ENCODE measurements at places on chromosomes 7 and 10.

DNA sequence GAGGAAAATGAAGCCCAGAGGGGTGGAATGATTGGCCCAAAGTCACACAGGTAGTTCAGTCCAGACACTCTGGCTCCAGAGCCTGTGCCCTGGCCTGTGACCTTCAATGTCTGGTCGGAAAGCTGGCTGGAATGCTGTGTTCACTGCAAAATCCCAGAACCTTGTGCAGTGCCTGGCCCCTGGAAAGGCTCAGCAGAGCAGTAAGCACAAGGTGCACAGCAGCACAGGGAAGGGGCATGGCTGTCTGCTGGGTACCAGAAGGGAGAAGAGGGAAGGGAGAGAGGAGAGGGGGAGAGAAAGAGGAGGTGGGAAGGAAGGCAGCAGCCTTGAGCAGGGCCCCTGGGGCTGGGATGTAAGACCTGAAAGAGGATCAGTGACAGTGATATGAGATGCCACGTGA, 28.4 kb upstream of the C10orf71 start:
- DNase-seq = no peak

- no peak for DNase-seq
Measured at GRCh38 chr10:99858849-99859248, 76.4 kb downstream of the ABCC2 start.

DNA sequence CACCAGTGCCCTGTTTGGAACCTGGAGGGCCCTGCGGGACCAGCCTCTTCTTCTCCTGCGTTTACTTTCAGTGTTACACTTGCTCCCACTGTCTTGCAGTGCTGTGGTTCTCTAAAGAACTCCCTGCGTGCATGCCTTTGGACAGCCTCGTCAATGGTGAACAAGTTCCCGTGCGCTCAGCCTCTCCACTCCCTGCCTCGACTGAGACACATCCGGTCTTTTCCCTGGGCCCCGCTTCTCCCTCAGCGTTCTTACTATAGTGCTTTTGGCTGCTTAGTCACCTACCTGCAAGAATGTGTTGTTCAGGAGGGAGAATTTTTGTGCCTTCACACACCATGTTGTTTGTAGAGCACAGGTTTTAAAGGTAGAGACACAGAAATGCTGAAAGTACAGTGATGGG, 520.7 kb upstream of the MKI67 start:
- no peak for DNase-seq

DNA sequence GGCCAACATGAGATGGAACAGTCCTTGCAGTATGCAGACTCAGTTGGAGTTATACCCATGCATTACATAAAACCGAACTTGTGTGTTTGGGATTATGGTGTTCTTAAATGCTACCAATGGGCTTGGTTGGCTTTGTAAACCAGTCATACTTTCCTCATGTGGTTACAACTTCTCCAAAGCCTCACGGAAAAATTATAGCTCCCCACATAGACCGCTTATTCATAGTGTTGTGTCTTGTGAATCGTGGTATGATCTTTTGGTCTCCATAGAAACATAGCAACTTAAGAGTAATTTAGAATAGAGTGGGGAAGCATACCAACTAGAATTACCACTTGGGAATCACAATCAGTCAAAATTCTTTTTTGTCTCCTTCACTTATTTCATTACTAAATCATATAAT, 112.3 kb upstream of the FZD1 start:
- DNase-seq = no peak

DNA sequence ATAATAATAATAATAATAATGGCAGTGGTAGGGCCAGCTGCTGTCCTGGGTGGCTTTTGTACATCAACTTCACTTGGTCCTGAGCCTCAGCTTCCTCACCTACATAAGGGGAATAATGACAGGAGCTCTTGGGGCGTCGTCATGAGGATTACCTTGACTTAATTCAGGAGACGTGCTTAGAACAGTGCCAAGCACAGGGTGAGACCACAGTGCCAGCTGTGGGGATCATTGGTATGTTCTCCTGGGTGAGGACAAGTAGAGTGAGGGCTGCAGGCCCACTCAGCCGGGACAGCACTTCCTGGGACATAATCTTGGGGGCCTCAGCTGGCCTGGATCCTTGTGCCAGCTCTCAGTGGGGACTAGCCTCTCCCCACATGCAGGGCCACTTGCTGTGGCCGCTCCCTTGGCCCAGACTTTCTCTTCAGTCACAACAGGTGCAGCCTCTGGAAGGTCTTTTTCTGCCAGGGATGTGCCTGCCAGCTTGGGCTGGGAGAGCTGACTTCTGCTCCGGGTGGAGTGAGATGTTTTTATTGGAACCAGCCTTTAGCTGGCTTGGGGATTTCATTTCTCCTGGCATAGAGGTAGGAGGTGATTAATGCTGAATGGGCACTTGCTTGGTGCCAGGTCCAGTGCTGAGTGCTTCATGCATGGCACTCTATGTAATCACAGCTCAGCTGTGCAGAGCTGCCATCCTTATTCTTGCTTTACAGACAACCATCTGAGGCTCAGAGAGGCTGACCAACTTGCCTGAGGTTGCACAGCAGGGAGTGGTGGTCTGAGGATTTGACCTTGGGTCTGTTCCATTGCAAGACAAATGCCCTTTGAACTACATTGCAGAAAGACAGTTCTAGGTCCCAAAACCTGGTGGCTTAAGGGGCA, 45.3 kb downstream of the TSPAN15 start:
- DNase-seq = no peak

DNA sequence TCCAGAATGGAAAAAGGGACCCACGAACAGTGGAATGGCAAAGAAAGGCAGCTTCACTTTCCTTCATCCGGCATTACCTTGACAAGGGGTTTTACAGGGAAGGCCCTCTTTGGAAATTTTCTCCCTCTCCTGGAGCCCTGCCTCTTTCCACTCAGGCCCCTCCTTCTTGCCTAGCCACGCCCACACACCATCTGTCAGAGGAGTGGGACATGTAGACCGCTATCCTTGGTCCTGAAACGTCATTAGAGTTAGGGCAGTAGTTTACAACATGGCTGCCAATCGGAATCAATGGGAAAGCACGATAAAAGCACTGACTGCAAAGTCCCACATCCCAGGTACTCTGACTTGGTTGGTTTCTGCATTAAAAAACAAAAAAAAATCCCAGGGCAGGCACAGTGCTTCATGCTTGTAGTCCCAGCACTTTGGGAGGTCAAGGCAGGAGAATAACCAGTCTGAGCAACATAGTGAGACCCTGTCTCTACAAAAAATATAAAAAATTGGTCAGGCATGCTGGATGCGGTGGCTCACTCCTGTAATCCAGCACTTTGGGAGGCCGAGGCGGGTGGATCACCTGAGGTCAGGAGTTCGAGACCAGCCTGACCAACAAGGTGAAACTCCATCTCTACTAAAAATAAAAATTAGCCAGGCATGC, 96.4 kb downstream of the MARCHF5 start:
- DNase-seq = peak; percentile 90

DNA sequence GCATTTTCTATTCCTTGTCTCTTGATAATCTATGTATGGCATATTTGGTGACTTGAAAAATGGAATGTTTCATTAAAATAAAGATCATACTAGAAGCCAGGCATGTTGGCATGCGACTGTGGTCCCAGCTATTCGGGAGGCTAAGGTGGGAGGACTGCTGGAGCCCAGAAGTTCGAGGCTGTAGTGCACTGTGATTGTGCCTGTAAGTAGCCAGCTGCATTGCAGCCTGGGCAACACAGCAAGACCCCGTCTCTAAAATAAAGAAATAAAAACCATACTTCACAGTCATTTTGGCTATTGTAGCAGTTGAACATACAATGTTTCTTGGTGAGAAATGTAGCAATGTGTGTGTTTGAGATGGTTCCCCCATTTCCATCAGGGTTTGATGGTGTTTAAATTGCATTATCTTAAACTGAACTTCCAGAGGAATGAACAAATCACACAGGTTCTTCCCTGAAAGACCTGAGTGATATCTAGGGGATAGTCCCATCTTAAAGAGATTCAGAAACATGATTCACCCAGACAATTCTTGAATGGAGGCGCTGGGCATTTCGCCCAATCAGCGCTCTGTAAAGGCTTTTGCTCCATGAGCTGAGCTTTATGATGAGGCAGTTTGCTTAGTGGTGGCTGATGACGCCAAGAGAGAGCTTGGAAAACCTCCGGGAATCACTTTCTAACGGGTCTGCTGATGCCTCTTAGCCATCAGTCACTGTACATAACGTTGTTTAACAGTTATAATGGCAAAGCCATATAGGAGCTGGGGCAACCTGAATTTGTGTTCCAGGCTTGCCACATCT, 19.4 kb upstream of the BTBD16 start:
- no peak for DNase-seq

GRCh38 chr7:66627881-66628360, 760 bp upstream of the KCTD7 start:
- DNase-seq = peak; percentile 8
